ENCODE measurements at places on chromosomes 7 and 10.

DNA sequence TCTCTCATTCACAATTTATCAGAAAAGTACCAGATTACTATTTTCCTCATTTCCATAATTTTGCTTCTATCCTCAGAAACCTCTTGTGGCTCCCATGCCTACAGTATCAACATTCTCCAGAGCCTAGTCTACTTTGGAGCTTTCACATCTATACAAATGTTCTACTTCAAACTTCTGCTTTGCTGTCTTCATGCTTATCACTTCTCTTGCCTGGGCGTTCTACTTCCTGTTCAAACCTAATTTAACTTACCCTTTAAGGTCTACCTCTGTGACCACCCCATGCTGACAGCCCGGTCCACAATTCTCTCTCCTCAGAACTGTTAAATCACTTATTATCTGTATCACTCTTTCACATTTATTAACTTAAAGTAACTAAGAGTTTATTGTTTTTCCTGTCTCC lies 6.1 kb upstream of the PTPN12 start:
- no peak for DNase-seq

DNA sequence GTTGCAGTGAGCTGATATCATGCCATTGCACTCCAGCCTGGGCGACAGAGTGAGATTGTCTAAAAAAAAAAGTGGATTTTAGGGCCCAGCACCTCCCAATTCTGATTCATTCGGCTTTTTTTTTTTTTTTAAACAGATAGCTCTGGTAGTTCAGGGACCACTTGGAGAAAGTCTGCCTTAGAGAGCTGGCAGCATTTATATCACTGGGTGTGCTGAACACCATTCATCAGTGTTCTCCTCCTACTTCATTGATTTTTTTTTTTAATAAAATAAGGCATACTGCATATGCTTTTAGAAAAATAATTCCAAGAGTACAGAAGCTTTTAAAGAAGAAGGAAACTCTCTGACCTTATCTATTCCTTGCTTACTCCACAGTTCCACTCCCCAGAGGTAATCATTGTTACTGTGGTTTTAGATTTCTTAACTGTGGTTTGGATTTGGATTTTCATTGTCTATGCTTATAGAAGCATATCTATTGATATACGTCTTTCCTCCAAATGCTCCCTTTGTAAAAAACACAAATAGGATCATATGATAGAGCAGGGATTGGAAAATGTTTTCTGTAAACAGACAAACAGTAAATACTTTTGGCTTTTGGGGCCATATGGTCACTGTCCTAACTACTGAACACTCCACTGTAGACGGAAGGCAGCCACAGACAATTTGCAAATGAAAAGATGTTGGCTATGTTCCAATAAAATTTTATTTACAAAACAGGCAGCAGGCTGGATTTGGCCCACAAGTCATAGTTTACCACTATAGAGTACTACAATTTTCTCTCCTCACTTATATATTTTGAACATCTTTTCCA lies 21.1 kb upstream of the SAR1A start:
- DNase-seq: no peak

DNA sequence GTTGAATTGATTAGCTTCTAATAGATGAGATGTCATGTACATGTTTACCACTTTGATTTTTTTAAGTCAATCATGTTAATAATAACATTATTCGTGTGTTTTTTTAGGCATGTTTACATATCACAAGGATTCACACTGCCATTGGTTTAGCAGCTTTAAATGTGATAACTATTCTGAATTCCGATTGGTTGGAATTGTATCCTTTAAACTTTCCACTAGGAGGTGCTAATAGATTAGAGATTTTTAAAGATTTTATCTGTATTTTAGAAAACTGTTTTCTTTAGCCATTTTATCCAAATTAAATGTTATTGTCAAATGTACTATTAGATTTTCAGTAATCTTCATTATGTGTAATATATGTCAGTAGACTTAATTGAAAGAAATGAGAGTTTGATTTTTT lies 83.2 kb downstream of the HECTD2 start:
- no peak for DNase-seq

- DNase-seq: no peak
Measured at GRCh38 chr10:62113680-62114079, 155.0 kb downstream of the RTKN2 start.

DNA sequence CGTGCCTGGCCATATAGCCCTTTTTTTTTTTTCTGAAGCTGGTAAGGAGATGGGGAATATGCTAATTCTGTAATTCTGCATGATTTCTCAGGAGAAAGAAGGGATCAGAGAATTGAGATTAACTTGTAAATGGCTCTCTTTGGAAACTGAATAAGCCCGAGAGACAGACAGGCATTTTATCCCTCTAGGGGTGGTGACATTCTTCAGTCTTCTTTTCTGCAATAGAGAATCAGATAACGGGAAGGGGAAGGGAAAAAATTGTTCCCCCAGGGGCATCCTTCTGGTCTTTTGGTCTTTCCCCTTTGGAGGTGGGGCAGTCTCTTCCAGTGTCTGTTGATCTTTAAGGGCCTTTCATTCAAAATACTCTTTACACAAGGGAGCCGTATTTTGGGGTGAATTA lies 34.2 kb downstream of the HK1 start:
- DNase-seq: no peak

DNA sequence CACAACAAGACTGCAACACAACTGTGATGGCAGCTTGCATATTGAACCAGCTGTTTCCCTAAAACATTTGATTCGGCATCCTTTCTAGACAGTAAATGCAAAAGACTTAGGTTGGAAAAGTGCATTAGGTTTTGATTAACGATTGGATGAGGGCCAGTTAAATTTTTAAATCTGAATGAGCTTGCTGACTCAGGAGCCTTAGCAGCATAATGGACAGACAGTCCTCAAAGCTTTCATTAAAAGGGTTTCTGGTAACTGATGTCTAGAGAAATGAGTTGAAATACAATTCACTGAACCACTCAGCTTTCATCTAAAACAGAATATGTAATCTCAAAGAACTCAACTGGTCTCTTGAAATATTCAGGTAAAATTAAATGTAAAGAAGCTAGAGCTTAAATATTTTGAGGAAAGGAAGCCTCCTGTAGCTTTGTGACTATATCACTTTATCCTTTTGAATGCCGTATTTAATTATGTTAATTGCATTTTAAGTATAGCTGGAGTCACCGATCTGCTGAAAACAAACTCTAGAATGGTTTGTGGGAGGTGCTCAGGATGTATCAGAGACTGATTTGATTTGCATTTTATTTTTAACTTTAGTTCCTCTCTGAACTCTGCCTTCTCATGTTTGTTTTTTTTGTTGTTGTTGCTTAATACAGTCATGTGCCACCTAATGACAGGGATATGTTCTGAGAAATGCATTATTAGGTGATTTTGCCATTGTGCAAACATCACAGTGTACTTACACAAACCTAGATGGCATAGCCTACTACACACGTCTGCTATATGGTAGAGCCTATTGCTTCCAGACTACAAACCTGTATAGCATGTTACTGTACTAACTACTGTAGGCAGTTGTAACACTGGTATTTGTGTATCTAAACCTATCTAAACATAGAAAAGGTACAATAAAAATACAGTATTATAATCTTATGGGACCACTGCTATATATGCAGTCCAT lies 29.2 kb upstream of the ATRNL1 start:
- no peak for DNase-seq

DNA sequence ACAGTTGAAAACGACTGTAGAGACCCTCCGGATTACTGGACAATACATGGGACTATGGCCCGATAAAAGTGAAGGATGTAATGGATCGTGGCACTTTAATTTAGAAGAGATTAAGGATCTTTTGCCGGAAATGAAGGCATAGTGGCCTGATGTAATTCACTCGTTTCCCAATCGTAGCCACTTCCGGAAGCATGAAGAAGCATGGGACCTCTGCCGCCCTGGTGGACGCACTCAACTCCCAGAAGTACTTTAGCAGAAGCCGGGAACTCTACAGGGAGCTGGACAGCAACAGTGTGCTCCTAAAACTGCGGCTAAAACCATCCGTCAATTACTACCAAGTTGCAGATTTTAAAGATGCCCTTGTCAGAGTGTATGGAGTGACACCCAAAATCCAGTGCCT lies 59.6 kb upstream of the NUPR2 start:
- DNase-seq: no peak

DNA sequence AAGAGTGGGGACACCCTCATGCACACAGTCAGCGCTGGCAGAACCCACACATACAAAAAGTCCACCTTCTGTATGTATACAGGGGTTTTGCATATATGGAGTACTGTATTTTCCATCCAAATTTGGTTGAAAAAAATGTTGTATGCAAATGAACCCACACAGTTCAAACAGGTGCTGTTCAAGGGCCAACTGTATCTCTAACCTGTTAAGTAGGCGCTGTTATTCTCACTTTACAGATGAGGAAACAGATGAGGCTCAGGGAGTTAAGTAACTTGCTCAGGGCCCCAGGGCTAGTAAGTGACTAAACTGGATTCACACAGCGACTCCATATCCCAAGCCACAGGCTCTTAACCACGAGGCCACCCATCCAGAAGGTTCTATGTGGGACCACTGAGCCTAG lies 69.9 kb downstream of the C10orf105 start:
- no peak for DNase-seq

- DNase-seq: no peak
Measured at GRCh38 chr7:74044366-74045350, 16.7 kb downstream of the ELN start.

DNA sequence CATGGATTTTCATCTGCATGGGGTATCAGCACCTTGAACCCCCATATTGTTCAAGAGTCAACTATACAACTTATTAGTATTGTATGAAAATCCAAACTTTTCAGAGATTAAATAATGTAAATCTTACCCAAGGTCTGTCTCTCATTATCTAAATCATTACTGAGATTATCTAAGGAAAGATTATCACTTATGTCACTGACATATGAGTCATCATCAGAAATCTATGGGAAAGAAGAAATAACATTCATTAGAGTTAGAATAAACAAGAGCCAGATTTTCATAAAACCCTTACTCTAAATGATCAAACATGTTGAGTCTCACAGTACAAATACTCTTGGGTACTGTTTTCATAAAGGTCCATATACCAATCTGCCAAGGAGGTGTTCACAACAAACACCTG lies 83.3 kb upstream of the GSDME start:
- no peak for DNase-seq

- no peak for DNase-seq
Measured at GRCh38 chr10:551373-552252, 137.9 kb downstream of the DIP2C start.

DNA sequence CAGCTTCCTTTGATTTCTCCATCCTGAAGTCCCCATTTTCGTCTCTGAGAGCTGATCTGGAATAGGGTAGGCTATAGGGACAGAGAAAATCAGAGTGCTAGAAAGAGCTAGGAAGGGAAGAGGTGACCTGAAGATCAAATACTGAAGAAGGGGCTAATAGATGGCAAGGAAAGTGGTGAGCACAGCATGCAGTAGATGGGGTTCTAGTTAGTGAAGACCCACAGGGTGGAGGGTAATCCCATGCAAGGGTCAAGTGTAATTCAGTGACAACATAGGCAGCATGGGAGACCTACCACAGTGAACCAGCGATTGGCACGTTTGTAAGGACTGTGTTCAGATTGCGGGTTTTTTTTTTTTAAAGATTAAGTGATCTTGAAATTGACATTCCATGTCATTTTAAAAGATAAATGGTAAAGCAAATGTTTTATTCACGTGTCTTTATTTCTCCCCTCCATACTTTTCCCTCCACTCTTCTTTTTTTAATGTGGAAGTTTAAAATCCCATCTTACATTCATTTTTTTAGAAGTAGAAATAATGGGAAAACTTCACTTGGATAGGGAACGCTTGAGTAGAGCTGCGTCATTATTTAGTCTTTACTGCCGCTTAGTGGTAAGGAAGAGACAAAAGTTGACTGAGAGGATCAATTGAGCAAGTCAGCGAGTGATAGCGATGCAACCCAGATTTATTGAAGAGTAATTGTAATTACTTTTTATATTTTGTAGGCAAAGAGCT lies 21.0 kb upstream of the ABI1 start:
- no peak for DNase-seq

DNA sequence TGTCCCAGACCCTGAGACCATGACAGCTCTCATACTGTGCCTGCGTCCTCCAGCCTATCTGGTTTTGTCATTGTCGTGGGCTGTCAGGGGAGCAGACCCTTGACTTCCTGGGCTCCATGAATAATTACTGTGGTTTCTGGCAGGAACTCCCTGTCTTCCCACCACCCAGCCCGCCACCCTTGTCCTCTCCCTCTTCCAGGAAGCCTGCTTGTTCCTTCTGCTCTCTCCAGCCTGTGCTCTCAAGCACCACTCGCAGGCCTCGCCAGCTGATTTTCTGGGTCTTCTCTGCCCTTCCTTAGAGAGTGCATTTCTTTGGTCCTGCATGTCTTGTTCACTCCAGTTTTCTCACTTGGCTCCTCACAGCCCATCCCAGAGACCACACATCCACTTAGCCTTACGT lies 224.5 kb upstream of the INHBA start:
- no peak for DNase-seq

GRCh38 chr10:5890452-5890915 lies 441 bp downstream of the FBH1 start:
- no peak for DNase-seq

- no peak for DNase-seq
Measured at GRCh38 chr10:112335111-112335867, 38.6 kb upstream of the ACSL5 start.

DNA sequence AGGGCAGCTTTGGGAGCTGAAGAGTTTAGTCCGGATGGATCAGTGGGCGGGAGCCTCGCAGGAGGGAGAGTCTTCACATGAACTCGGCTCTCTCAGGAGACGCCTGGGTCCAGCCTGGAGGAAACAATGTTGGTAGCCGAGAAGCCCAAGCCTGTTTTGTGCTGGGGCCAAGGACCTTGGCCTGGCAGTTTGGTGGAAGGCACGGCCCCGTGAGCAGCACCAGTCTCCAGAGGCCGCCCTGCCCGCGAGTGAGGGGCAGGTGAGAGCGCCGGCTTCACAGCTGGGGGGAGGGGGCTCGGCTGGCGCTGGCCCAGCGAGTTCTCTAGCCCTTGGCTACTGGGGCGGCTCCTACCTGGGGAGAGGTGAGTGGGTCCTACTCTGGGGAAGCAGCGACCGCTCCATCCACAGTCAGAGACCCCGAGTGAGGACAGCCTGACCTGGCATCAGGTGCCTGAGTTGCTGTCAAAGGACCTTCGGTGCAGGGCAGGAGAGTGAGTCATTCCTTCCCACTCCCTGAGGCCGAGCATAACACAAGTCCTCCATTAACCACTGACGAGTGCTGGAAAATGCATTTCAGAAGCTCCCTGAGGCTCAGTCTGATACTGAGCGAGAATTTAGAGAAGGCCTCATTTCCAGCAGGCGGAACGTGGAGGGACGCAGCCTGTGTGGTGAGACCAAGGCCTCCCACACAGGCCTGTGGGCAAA lies 89.3 kb upstream of the DIP2C start:
- DNase-seq: no peak

- no peak for DNase-seq
Measured at GRCh38 chr7:105587909-105588635, 6.8 kb upstream of the EFCAB10 start.

- no peak for DNase-seq
Measured at GRCh38 chr7:118573085-118573484, 348.6 kb downstream of the ANKRD7 start.
